Right kidney (tissue), 9 donors: ENCODE measurements at places on chromosomes 16 and 17.

GRCh38 chr16:66457888-66458287, 30.8 kb downstream of the BEAN1 start:
- no peak for DNase-seq

GRCh38 chr16:53152329-53152728, 97.5 kb downstream of the CHD9 start:
- DNase-seq = no peak

GRCh38 chr16:71709229-71709781, 15.2 kb downstream of the PHLPP2 start:
- no peak for DNase-seq

DNA sequence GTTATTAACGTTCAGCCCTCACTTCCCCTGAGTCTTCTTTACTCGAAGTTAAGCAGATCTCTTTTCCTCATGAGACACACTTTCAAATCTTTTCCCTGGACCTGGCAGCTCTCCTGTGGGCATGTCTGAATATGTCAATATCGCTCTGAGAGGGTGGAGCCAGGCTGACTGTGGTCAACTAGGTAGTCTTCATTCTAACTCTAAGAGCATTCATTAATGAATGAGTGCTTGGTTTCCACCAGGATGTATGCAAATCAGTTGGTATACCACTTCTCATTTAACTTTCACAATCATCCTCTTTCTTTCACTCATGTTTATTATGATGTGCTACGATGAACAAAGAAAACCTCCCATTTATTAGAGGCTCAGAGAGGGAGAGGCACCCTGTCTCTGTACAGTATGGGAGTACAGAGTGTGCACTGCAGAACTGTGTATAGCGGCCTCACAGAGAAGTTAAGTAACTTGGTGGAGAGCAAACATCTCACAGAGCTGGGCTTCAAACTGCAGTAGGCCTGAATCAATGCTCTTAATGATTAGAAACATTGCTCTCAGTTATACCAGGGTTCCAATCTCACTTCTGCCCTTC, 39.9 kb downstream of the OTOA start:
- no peak for DNase-seq

- no peak for DNase-seq
Measured at GRCh38 chr17:65750631-65751115, 189.2 kb upstream of the AXIN2 start.

DNA sequence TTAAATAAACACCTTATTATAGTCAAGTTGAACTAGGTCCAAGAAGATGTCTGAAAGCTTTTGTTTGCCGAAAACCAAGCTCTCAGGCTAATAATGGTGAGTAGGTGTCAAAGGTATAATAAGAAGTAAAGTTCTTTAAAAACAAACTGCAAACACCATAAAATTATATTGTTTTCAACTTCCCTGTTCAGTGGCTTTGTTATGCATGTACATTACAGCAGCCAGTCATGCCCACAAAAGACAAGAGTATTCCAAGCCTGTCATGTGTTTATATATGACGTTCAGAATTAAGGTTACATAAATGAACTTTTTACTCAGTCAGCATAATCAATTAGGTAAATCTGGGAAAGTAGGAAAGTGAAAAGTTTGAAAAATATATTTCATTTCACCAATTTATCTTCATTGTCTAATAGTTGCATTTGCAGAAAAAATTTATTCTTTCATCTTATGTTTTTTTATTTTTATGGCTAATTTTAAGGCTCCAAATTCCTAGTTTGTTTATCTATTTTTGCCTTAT, 928.7 kb upstream of the SOX9 start:
- no peak for DNase-seq

DNA sequence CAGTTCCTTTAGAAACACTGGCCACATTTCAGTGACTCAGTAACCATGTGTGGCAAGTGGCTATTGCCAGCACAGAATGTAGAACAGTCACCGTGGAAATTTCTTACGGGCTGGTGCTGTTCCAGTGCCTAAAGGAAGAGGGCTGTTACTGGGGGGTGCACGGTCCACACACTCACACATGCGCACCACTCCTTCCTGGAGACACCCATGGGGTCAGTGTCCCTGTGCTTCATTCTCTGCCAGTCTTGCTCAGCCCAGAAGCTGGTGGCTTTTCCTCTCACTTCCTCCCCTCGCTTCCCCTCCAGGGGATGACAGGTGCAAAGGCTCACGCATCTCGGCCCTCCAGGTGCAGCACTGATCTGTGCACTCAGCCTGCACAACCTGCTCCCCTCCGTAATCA, 115.6 kb downstream of the CCDC182 start:
- DNase-seq = no peak

DNA sequence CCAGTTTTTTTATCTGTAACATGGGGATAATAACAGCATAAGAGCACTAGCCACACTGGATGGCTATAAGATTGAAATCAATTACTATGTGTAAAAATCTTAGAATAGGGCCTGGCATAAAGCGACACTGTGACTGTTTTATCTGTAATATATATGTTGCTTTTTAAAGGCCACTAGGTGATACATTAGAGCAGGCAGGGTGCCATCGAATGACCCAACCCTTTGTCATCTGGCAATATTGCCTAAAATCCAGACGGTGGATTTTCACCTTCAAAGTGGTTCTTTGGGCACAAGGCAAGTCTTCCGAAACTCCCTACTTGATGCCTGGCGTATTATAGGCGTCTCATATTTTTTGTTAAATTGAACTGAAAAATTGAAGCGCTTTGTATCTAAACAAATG, 69.1 kb downstream of the PRKCA start:
- DNase-seq = no peak

- DNase-seq = no peak
Measured at GRCh38 chr17:13078591-13079385, 61.0 kb upstream of the ELAC2 start.

DNA sequence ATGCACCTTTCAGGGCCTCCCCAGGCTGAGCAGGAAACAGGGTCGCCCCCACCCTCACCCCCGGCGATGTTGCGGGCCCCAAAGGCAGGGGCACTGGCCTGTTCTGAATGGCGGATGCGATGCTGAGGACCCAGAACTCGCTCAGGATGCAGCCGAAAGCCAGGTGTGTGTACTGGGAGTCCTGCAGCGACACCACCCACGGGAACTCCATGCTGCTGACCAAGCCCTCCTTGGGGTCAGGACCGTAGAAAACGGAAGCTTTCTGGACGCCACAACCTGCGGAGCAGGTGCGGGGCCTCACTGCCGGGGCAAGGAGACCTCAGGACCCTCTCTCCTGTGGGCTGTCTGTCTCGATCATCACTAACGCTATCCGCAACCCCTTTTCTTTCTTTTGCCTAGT, 4.0 kb downstream of the PRSS54 start:
- no peak for DNase-seq

DNA sequence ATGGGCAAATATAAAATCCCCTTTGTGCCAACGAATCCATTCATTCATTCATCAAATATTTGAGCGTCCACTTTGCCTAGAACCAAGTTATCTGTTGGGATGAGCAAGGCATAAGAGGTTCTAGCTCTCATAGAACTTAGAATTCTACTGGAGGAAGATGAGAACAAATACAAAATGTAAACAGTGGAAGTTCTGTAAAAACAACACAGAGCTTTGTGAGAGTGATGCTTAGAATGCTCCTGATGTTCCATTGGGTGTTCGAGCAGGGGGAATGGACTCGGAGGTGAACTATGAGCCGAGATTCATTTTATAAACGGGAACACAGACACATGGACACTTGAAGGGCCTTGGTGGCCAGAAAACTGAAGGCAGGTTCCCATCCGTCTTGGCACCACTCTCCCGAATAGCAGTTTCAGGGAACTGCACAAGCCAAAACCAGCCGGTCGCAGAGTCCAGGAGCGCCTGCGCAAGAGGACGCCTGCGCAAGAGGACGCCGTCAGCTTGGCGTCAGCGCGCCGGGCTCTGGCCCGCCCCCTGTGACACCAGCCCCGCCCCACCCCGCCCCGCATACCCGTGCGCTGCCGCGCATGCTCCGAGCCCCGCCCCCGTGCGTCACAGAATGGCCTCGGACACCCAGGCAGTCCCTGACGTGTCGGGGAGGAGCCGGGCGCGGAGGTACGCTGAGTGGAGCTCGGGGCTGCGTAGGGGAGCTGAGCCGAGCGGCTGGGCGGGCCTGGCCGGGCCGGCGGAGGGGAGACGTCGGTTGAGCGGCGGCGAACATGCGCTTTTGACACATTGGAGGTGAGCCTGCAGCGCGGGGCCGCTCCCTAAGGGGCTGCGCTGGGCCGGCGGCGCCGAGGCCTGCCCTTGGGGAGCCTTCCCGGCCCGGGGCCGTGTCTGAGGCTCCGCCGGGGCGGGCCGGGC, at the start of gene NDEL1:
NDEL1 (plus strand) TSS at position 640 of the 924 bp plus-strand sequence. CDS start 8,388 bp downstream, outside the sequence.
- DNase-seq = peak; percentile 81

GRCh38 chr17:75632863-75633485, at the start of gene SMIM5:
SMIM5 (plus strand) TSS chr17:75633434; CDS start chr17:75640202, 6,768 bp downstream.
- peak; percentile 84 for DNase-seq

- no peak for DNase-seq
Measured at GRCh38 chr17:57412520-57413096, 156.3 kb downstream of the MSI2 start.

- peak; percentile 76 for DNase-seq
Measured at GRCh38 chr17:38705803-38706504, 881 bp downstream of the MLLT6 start.

DNA sequence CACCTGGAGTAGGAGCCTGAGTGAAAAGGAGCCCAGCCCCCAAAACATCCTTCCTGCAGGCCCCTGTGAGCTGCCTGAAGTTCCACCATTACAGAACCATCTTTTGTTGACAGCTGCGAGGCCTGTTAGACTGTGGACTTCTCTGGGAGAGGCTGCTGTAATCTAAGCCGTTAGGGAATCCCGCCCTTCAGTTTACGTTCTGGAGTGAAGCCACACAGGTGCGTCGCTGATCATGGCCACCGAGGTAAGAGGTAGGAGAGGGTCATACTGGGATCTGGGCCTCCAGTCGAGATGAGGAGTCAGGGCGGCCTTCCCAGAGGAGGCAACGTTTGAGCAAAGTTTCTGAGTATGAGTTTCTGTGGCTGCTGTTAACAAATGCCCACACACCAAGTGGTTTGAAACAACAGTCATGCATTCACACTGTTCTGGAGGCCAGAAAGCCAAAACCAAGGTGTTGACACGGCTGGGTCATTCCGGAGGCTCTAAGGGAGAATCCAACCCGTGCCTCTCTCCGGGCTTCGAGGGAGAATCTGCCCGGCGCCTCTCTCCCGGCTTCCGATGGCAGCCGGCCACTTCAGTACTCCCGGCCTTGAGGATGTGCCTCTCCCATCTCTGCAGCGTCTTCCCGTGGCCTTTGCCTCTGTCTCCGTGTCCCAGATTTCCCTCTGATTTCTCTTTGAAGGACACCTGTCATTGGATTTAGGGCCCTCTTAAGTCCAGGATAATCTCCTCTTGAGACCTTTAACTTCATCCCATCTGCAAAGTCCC, 26.6 kb upstream of the ATP2C2 start:
- DNase-seq = no peak

GRCh38 chr17:15972497-15972951, 27.0 kb downstream of the ZSWIM7 start:
- DNase-seq = no peak

GRCh38 chr16:89701425-89702406, at the start of gene SPATA2L:
SPATA2L (minus strand) TSS chr16:89701705; CDS start chr16:89701232, 473 bp downstream.
- peak; percentile 98 for DNase-seq

- DNase-seq = no peak
Measured at GRCh38 chr17:73722165-73722564, 77.9 kb upstream of the SDK2 start.

- no peak for DNase-seq
Measured at GRCh38 chr17:69492410-69493071, 78.0 kb downstream of the MAP2K6 start.

DNA sequence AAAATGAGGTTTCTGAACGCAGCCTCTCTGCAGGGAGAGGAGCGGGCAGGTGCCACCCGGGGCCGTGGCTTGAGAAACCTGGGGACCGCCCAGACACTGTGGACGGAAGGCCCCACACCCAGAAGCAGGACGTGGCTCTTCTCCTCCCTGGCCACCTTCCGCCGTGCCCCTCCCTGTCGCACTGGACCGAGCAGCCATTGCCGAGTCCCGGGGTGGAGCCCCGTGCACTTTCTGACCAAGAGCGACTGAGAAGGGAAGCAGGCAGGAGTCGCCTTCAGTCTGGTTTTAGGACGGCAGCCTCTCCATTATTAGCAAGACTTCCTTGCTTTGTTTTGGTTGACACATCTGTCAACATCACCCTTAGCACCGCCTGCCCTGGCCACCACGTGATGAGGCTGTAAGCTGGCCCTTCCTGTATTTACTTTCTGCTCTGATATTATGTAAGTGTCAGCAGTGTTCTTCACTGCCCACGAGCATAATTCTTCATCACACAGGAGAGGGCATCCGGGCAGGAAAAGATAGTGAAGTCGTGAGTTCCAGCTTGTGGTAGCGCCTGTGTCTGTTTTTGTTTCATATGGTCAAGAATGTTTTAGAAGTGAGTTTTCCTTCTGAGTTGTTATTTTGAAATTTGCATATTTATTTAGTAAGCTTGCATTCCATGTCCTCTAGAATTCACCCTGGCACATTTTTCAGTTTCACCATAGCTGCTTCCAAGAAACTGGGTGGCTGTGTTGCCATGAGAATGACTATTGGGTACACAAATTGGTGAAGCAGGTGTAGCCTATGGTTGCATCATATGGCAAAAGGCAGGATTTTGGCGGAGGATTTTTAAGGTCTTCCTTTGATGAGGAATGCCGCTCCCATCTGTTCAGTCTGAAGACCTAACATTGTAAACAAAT, 1.0 kb downstream of the HERPUD1 start:
- DNase-seq = peak; percentile 84

DNA sequence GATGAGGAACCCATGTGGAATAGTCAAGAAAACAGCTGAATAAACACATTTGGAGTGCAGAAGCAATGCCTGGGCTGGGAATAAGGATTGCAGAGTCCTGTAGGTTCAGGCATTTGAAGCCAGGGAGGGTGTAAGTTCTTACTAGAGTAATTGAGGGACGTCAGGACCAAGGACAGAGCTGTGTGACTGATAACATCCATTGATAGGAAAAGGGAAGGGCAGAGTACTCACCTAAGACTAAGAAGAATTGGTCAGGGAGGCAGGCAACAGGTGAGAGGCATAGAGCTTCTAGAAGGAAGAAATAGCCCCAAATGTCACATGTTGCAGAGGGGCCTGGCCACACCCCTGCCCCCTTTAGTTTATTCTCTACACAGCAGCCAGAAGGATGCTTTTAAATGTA, 79.8 kb upstream of the TMEM132E start:
- peak; percentile 6 for DNase-seq
